ENCODE measurements at places on chromosomes 2 and 18.

GRCh38 chr2:11750917-11751316, 4.5 kb downstream of the LPIN1 start:
- no peak for DNase-seq

DNA sequence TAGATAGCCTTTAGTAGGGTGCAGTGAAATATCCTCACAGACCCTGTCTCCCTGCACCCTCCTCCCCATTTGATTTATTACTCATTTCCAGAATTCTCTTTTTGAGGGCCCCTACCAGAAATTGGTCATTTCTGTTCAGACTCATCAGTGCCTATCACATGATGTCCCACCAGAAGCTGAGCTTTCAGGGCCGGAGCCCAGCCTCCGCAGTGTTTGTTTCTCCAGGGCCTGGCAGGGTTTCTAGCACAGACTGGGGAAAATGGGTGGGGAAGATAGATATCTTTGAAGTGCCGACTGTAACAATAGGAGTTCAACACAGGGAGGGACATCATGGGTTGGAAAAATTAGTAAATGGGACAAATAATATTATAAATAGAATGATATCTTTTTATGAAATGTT, 208.0 kb downstream of the PTGR3 start:
- no peak for DNase-seq

DNA sequence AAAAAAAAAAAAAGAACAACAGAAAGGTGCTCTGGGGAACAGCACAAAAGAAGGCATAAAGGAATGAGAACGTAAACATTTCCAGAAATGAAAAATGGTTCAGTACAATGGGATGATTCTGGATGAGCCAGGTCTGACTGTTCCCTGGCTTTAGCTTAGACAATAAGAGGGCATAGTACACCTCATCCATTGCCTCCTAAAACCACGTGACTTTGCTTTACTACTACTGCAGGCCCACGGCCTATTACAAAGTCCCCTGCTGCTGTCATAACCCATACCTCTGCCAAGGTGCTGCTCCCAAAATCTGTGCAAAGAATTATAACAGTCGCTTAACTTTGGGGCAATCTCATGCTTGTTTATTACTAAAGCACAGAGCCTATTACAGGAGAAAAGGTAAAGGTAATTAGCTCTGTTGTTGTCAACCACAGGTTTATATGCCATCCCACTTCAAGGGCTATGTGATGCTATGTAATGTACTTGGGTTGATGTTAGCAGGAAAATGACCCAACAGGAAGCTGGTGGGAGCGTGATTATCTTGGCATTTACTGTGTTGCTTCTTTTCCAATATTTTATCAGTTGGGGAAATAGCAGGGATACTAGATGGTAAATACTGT, 26.8 kb downstream of the STK17B start:
- DNase-seq, result no peak

DNA sequence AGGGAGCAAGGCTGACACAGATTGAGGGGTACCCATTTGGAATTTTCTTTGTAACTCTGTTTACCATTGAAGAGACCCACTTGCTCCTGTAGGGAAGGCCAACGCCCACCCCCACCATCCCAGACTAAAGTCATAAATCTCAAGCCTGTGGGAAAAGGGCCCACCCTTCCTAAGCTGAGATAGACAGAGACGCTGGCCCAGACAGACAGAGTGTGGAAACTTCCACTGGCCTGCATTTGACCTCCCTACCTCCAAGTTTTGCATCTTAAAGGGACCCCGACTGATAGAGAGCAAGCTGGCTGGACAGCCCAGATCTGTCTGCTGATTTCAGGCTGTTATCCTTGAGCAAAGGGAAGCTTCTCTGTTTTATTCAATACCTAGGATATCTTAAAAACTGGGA, 48.2 kb upstream of the SLC14A2 start:
- no peak for DNase-seq

- no peak for DNase-seq
Measured at GRCh38 chr2:60483401-60483800, 70.1 kb downstream of the BCL11A start.

- no peak for DNase-seq
Measured at GRCh38 chr2:15823459-15824396, 116.6 kb upstream of the MYCN start.

- DNase-seq, result no peak
Measured at GRCh38 chr18:6782861-6783260, 53.3 kb downstream of the ARHGAP28 start.

DNA sequence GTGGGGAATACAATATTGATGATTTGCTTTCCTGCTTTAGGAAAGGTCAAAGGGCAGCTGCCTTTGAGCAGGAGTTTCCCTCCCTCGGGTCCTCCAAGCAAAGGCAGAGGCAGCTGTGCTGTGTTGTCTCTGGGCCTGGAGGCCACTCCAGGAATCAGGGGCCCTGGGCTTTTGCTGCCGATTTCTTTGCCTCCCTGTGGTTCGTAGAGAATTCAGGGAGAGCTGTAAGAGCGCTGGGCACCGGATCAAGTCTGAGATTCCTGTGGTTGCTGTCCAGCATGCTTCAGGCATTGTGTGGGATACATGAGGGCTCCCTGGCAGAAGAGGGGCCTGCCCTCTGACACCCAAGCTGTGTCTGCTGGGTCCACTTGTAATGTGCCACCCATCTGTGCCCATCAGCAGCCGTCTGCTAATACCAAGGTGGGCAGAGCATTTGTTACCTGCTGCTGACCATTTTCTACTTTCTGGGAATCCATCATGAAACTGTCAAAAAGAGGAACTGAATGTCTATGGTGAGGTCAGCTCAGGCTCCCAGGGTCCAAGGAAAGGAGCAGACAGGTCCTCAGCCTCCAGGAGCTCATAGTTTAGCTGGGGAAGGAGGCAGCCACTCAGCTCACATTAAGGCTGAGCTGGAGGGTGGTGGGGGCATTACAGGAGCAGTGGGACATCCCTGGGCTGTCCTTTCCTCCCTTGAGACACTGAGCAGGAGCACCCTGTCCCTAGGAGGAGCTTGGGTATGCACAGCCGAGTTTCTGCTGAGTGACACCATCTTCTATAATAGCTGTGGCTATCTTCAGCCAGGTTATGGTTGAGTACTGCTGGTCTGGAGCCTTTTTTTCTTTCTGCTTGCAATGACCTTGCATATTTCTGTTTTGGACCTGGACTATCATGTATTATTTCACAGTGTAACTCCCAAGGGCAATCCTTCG, 68.5 kb downstream of the CTIF start:
- DNase-seq, result no peak

DNA sequence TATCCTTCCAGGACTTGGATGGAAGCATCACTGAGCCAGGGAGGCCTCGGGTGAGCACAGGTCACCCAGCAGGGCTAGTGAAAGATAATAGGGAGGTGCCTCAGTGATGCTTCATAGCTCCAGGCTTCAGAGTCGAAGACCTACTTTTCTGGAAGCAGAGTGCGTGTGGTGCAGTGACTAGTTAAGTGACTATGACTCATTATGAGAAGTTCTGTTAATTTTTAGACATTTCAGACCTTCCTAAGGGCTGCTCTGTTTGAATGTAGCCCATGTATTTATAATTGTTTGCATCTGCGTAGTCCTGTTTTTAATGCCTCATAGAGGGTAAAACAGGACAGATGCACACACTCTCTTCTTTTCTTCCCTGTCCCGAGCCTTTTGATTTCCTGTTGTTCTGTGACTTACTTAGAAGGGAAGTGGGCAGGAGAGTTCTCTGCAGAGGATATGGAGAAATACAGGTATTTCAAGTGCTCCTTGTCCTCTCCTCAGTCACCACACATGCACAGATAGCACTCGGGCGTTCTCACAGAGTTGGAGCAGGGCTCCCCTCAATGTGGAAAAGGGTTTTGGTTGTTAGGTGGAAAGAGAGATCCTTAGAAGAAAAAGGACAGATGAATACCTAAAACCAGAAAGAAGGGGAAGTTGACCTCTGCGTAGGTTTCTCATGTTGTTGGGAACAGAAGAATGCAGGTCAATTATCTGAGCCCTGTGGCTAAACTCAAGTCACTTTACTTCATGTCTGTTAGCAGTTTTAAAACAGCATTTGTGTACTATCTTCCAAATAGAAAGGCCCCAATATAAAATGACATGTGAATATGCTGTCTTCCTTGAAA, 34.7 kb downstream of the RALB start:
- DNase-seq, result no peak

DNA sequence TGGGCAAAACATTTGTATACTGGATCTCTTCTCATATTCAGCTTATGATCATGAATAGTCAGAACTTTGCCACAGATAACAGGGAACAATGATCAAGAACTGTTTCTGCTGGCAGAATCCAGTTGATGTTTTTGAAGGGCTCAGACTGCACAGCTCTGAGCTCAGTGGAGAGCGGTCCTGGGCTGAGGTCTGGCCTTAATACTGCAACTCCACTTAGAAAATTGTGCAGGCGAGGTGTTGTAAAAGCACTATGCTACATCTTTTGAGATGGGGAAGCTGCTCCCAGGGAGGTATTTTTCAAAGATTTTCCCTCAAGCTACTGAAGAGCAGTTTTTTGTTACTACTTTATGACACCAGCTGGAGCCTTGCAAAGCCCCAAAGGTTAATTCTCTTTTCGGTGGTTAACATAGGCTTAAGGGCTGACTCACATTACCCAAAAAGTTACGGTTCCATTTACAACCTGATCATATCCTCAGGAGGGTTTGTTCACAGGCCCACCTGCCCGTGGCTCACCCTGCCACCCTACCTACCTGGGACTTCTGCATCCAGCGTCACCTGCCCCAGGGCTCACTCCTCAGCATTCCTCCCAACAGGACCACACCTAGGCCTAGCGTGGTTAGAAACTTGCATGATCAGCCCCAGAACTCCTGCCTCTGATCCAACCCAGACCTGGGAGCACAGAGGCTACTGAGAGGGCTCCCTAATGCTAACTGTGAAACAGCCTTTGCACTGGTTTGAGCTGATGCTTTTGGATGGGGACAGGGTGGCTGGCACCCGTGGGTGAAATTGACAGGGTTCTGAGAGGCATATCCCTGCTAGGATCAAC, 114.4 kb downstream of the NCK2 start:
- DNase-seq, result no peak

- no peak for DNase-seq
Measured at GRCh38 chr2:27765621-27766286, 5.8 kb upstream of the MRPL33 start.

All from activated CD8-positive, alpha-beta memory T cell treated with anti-CD3 and anti-CD28 coated beads for 1 hour (primary cell).